ENCODE measurements at places on chromosomes 13 and 19.

GRCh38 chr19:49554701-49555181, 25.6 kb downstream of the NOSIP start:
- DNase-seq, result no peak

- DNase-seq, result no peak
Observed at GRCh38 chr19:55693336-55693974, 18.4 kb downstream of the EPN1 start.

DNA sequence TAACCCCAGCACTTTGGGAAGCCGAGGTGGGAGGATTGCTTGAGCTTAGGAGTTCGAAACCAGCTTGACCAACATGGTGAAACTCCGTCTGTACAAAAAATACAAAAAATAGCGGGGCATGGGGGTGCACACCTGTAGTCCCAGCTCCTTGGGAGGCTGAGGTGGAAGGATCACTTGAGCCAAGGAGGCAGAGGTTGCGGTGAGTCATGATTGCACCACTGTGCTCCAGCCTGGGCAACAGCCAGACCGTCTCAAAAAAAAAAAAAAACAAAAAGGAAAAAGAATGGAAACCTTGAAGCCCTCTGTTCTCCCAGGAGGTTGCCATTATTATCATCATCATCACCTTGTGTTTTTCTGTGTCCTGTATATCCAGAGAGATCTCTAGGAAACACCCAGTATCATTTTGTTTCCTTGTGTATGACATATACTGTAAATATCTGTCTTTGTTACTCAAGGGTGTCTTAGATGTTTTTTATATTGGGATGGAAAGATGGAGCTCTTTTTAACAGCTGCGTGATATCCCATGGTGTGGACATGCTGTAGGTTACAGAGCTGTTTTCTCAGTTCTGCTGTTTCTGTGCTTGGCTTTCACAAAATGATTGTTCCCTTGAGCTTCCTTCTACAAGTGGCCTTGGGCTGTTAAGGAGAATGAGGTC, 11.8 kb downstream of the CHAF1A start:
- DNase-seq, result no peak

DNA sequence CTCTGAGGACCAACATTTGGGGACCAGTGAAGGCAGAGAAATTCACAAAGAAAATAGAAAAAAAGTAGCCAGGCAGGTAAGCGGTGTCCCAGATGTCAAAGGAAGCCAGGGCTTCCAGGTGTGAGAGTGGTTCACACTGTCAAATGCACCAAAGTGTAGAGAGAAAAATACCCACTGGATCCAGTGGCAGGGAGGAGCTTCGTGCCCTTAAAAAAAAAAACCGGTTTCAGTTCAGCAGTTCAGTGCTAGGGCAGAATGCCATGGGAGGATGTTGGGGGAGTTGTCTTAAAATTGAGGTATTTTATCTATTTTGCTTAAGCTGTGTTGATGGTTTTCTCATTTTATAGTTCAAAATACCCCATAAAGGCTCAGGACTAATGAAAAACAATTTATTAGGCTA, 47.8 kb upstream of the C1QTNF9 start:
- no peak for DNase-seq

- no peak for DNase-seq
Observed at GRCh38 chr13:93775507-93776108, 549.0 kb downstream of the GPC6 start.

- DNase-seq, result no peak
Observed at GRCh38 chr19:1691589-1692290, 39.3 kb upstream of the TCF3 start.

DNA sequence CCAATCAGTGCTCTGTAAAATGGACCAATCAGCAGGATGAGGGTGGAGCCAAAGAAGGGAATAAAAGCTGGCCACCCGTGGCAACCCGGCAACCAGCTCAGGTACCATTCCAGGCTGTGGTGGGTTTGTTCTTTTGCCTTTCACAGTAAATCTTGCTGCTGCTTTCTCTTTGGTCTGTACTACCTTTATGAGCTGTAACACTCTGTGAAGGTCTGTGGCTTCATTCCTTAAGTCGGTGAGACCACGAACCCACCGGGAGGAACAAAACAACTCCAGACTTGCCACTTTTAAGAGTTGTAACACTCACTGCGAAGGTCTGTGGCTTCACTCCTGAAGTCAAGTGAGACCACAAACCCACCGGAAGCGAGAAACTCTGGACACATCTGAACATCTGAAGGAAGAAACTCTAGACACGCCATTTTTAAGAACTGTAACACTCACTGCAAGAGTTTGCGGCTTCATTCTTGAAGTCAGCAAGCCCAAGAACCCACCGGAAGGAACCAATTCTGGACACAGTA, 16.5 kb upstream of the SPACA6 start:
- no peak for DNase-seq

GRCh38 chr19:55345818-55346724, 6.4 kb downstream of the KMT5C start:
- DNase-seq, result no peak

DNA sequence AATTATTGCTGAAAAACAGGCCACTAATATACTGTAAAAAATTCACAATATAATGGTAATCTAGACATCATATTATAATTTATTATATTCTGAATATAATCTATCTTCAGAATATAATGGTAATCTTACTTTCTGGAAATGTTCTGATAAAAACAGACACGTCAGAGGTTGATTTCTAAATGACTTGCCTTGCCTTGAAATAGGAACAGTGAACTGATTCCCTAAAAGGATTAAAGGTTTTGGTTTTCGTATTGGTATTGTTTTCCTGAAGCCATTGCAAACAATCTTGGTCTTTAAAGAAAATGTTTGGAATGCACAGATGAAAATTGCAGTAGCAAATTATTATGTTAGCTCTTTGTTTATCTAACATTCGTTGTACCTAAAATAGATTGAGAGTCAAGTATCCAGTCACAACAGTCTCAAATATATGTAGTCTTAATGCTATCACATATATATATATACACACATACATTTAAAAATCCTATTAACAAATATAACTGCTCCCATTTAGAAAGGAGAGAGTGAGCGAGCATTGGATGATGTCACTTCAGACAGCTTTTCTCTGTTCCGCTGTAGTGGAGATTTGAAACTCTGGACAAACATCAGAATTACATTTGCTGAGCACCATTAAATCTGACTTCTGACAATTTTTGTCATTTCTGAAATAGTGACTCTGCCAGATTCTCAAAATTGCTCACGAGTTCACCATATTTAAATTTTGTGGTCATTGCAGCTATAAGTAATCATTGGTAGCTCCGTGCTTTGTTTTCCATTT, 1.7 kb downstream of the ITM2B start:
- DNase-seq, result no peak

- no peak for DNase-seq
Observed at GRCh38 chr19:54521022-54521859, 18.6 kb downstream of the LAIR2 start.

GRCh38 chr19:56137405-56137804, 3.7 kb upstream of the ZNF444 start:
- DNase-seq, result no peak

GRCh38 chr13:62360609-62361008, 945.0 kb upstream of the PCDH20 start:
- DNase-seq, result no peak

- DNase-seq, result no peak
Observed at GRCh38 chr19:5913739-5914357, at the start of gene CAPS. TSS of gene CAPS (plus strand) at chr19:5914254. CDS start at chr19:5914407, 153 bp downstream.

GRCh38 chr13:51919531-51919930, 57.8 kb downstream of the CCDC70 start:
- no peak for DNase-seq

GRCh38 chr19:32802840-32803239, 66.7 kb downstream of the SLC7A9 start:
- no peak for DNase-seq

DNA sequence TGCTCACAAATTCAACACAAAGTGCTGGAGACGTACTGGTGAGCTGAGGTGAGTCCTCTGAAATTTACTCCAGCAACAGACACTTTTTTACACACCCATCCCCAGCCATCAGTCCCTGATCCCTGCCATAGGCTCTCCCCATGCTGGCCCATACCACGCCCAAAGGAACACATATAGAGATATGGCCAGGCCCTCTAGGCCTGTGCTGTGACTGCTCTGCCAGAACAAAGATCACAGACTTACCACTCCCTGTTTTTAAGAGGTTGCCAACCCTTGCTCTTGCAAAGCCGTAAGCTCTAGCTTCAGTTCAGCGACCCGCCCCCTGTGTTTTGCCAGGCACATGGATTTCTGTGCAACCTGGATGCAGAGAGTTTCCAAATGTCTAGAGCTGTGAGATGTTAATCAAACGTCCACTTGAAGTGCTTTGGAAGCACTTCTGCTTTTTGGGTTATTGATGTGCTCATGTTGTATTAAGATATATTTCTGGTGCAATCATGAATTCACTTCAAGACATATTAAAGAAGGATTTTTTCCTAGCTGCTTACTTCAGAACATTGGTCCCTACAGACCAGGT, 59.7 kb downstream of the DLEU7 start:
- no peak for DNase-seq

- no peak for DNase-seq
Observed at GRCh38 chr13:45331123-45331619, 9.8 kb downstream of the TPT1 start.

GRCh38 chr19:45075301-45076028, 813 bp downstream of the ZNF296 start:
- DNase-seq, result peak; percentile 83

DNA sequence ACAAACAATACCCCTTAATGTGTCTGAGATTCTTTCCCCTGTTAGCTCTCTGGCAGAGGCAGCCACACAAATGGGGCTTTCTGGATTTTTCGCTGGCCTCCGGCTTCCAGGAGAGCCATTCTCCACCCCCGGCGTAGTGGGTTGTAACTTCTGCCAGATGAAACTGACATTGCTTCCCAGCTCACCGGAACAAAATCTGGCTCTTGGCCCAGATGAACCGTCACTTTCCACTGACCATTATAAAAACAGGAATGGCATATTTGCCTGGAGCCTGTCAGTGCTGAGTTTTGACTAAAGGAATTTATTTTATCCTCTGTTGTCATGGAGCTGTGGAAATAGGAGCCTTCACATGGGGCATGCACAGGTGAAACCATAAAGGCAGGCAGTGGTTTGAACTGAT, 120.6 kb upstream of the GPR12 start:
- DNase-seq, result no peak

- no peak for DNase-seq
Observed at GRCh38 chr13:29589234-29589633, 6.3 kb downstream of the SLC7A1 start.

DNA sequence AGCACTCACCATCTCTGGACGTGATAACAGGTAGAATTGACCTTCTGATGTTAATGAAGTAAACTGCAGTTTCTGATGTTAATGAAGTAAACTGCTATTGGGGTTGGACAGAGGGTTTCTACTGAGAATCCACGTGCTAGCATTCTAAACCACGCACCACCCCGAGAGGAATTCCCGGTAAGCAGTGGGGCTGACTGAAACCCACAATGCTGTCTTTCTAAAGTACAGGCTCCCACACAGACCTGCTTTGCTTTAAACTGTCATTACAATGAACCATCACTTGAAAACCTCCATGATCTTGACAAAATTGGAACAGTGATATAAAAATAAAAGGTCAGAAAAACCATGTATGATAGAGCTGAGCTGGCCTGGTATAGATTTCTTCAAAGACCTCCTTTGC, 559.0 kb downstream of the FGF9 start:
- no peak for DNase-seq

GRCh38 chr13:92602560-92602959, 624.0 kb upstream of the GPC6 start:
- DNase-seq, result no peak

DNA sequence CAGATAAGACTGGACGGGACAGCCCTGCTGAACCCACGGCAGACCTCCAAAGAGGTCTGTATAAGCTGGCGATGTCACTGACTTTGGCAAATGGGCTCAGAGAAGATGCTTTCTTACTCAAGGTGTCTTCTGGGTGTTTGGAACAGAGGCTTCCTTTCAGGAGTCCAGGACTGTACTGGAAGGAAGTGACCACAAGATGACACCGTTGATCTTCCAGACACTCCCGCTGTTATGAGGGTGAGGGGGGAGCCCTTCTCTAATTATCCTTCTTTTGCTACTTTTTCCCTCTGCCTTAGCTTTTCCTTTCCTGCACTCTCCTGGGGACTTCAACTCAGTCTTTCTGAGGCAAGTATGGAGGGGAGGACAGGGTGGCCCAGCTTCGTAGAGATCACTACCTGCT, 65.2 kb upstream of the ZNF599 start:
- no peak for DNase-seq

DNA sequence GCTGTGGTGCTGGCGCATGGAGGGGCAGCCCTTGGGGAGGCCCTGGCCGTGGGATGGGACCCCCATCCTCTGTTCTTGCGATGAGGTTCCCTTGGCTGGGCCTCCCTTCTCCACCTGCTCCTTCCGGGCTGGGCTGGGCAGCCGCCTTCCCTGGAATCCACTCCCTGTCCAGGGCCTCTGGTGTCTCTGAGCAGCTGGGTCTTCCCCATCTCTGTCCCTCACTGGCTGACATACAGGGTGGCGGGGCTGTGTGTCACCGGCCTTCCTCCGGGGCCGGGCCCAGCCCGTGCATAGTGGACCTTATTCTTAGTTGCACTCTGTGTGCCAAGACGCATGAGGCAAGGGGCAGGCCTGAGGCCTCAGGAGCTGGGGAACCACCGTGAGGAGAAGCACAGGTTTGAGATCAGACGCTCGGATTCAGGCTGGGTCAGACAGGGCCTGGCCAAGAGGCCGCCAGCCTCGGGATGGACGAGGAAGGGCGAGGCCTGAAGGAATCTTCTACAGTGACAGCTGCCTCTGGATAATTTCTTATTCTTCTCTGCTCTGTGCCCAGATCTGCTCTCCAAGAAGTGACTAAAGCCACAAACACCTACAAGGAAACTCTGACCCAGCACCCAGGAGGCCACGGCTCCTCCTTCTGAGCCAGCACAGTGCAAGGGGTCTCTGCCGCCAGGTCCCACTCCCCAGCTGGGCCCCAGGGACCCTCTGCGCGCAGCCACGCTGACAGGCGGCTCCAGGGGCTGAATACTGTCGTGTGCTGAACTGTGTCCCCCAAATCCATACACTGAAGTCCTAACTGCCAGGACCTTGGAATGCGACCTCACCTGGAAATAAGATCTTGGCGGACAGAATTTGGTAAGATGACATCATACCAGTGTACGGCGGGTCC, 11.0 kb downstream of the SGTA start:
- DNase-seq, result no peak

GRCh38 chr13:98214707-98215106, 37.6 kb upstream of the RNF113B start:
- no peak for DNase-seq

DNA sequence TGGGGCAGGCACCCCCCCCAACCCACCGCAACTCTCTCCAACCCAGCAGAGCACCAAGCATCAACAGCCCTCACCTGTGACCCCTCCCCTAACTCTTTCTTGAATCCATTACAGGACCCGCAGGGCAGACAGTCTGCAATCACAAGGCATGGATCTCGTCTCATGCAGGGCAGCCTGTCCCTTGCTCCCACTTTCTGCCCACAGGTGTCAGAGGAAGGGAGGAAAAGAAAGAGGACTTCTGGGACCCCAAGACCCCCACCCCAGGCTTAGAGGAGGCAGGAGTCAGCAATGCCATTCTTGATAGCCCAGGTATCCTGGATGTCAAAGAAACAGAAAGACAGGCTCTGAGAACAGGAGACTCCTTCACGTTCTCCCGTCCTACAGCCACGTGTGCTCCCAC, 47.4 kb upstream of the TUBGCP3 start:
- no peak for DNase-seq

Measured in esophagus squamous epithelium (tissue), 5 donors.